ENCODE measurements at places on chromosomes 3 and 15. TPM values are rescaled to one million over a fixed set of nuclear protein-coding genes. Genes with fewer than 3 reads are reported as not detected.

MUC4 gene
- total RNA-seq = not detected

DNA sequence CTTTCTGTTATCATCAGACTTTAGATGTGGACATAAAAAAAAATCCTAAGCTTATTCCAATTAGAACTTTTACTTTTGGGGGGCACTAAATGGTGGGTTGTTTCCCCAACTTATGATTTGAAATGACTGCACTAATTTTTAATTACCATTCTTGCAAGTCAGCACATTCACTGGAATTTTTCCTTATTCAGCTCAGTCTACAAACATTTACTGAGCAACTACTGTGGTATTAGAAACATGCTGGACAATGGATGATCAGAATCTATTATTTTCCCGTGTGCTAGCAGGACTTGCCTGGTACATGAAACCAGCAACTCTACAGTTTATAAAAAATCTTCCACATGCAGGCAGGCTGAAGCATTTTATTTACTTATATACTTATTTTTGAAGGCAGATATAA, 273.6 kb downstream of the FOXP1 start:
- no peak for DNase-seq

SENP2 gene
- 20.1 TPM for total RNA-seq

GRCh38 chr15:92023965-92024364, 170.5 kb downstream of the SLCO3A1 start:
- no peak for DNase-seq

ISLR gene
- 2.5 TPM for total RNA-seq

GABRR3 gene
- not detected for total RNA-seq

ATP2C1 gene
- total RNA-seq = 62.5 TPM

All from RPMI7951 (cell line).